CD4-positive, alpha-beta T cell treated with Interleukin-15 for 4 hours (primary cell): ENCODE measurements at places on chromosomes 5 and 9.

DNA sequence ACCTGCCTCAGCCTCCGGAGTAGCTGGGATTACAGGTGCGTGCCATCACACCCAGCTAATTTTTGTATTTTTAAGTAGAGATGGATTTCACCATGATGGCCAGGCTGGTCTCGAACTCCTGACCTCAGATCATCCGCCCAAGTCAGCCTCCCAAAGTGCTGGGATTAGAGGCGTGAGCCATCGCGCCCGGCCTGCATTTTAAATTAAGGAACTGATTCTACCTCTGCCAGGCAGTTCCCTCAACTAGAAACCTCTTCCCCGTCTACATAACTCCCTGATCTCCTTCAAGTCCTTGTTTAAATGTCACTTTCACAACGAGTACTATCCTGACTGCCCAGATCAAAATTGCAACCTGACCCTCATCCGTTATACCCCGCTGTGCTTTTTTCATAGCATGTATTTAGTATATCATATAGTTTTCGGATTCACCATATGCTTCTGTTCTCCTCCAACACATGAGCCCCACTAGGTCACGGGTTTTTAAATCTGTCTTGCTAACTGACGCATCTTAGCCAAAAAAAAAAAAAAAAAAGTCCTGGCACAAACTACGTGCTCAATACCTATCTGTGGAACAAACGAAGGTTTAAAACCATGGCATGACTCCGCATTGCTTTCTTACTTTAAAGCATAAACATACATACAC lies 858 bp upstream of the SOWAHA start:
- no peak for DNase-seq

GRCh38 chr5:150253416-150254208 lies 36.0 kb downstream of the CAMK2A start:
- no peak for DNase-seq

GRCh38 chr5:74641735-74642542 lies 1.4 kb upstream of the ENC1 start:
- peak; percentile 13 for DNase-seq

- DNase-seq: no peak
Measured at GRCh38 chr9:103904242-103904641, 189.9 kb upstream of the SMC2 start.

DNA sequence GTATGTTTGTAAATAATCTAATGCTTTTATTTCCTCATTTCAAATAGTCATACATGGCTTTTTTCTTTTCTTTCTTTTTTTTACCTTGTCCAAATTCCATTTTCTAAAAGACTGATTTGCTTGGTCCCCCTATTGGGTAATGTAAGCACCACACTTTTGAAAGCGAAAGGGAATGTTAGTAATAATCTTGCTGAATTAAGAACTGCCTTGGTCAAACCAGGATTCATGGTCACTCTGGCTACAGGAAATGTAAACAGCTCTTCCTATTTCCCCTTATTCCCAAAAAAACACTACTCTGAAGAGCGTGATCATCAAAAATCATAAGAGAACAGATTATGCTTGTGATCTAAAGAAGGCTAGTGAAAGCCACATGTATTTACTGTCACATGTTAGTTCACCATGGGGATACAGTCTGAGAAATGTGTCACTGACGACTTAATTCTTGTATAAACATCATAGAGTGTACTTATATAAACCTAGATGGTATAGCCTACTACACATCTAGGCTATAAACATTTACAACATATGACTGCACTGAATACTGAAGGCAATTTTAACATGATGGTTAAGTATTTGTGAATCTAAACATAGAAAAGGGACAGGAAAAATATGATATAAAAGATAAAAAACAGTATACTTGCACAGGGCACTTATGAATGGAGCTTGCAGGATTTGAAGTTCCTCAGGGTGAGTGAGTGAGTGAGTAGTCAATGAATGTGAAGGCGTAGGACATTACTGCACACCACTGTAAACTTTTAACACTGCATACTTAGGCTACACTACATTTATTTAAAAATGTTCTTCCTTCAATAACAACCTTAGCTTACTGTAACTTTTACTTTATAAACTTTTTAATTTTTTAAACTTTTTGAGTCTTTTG lies 75.3 kb downstream of the HMGCR start:
- no peak for DNase-seq

- no peak for DNase-seq
Measured at GRCh38 chr5:79081779-79082178, 12.2 kb downstream of the BHMT2 start.

DNA sequence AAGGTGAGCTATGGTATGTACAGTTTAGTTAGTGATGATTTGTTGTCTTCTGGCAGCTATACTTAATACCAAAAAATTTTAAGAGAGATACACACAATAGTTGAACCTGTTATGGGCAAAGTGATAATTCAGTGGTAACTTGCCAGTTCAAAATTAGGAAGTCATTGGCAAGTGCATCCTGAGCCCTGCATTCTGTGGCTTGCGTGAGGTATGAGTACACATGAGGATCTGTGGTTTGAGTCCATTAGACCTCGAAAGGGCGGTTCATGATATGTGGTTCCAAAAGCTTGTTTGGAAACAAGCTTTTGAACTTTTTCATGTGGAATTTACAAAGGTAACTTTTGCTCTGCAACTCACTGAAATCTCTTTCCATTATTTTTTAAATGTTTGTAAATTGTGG lies 47.0 kb downstream of the GPR21 start:
- DNase-seq: no peak

DNA sequence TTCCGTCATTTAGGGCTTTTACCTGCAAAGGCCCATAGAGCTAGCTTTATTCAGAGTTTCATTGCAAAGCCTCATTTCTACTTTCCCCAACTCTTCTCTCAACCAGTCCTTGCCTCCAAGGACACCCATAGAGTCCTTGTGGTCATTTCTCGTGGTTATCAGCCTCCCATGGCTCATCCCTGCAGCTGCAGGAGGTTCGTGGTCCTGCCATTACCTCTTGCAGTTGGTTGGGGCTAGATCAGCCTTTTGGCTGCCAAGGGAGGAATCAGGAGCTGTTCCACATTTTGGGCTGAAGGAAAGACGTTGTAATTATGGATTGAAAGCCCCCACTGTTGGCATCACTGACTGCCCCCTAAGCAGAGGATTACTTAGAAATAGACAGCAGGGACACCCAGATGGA lies 231.0 kb downstream of the MAN2A1 start:
- no peak for DNase-seq

DNA sequence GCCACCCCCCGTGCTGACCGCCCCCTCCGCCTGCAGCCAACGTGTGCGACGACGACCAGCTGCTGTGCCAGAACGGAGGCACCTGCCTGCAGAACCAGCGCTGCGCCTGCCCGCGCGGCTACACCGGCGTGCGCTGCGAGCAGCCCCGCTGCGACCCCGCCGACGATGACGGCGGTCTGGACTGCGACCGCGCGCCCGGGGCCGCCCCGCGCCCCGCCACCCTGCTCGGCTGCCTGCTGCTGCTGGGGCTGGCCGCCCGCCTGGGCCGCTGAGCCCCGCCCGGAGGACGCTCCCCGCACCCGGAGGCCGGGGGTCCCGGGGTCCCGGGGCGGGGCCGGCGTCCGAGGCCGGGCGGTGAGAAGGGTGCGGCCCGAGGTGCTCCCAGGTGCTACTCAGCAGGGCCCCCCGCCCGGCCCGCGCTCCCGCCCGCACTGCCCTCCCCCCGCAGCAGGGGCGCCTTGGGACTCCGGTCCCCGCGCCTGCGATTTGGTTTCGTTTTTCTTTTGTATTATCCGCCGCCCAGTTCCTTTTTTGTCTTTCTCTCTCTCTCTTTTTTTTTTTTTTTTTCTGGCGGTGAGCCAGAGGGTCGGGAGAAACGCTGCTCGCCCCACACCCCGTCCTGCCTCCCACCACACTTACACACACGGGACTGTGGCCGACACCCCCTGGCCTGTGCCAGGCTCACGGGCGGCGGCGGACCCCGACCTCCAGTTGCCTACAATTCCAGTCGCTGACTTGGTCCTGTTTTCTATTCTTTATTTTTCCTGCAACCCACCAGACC lies 80.2 kb downstream of the NTNG2 start:
- DNase-seq: peak; percentile 61

DNA sequence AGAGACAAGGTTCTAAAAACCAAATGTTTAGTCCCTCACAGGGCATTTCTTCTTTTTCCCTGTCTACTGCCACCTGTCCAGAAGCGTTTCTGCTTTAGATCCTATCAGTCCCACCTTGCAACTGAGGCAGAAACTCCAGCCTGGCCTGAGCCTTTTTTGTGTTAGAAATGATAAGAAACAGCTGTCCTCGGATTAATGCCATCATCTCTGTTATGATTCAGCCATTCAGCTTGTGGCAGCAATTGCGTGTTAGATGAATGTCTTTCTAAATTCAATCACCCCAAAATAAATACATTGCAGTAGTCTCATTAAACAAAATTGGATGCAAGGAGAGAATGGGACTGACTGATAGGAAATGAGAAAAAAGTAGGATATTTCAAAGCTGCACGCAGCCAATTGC lies 28.3 kb upstream of the FRMPD1 start:
- DNase-seq: no peak

- DNase-seq: no peak
Measured at GRCh38 chr5:150217038-150217437, 27.2 kb downstream of the SLC6A7 start.

DNA sequence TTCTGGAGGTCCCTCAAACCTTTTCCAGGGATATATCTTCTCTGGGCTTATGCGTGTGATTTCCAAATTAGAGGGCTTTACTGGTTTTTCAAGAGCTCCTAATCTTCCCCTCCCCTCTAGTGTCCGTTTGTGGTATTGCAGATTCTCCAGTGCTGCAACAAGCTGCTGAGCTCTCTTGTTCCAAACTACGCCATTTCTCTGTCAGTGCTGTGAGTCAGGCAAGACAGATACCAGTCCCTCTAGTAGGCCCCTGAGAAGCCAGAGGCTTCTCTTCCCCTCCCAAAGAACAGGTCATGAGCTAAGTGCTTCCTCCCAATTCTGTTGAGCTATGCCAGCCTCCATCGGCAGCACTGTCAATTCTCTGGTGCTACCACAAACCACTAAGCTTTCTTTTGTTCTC lies 149.5 kb downstream of the FANCC start:
- peak; percentile 65 for DNase-seq

DNA sequence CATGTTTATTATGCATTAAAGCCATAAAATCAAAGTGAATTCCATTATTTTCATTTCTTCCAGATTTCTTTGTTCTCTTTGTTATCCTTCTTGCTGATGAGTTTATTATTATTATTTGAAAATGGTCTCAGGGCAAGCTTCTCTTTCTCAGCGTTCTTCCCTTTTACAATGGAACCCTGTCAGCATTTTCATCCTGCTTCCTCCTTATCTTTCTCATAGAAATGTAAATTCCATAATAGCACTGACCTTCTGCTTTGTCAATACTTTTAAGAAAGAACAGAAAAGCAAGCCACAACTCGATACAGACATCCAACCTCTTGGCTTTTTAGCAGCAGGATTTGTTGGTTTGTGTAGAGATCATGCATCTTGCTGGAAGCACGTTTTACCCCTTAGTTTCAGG lies 114.0 kb upstream of the BASP1 start:
- no peak for DNase-seq

DNA sequence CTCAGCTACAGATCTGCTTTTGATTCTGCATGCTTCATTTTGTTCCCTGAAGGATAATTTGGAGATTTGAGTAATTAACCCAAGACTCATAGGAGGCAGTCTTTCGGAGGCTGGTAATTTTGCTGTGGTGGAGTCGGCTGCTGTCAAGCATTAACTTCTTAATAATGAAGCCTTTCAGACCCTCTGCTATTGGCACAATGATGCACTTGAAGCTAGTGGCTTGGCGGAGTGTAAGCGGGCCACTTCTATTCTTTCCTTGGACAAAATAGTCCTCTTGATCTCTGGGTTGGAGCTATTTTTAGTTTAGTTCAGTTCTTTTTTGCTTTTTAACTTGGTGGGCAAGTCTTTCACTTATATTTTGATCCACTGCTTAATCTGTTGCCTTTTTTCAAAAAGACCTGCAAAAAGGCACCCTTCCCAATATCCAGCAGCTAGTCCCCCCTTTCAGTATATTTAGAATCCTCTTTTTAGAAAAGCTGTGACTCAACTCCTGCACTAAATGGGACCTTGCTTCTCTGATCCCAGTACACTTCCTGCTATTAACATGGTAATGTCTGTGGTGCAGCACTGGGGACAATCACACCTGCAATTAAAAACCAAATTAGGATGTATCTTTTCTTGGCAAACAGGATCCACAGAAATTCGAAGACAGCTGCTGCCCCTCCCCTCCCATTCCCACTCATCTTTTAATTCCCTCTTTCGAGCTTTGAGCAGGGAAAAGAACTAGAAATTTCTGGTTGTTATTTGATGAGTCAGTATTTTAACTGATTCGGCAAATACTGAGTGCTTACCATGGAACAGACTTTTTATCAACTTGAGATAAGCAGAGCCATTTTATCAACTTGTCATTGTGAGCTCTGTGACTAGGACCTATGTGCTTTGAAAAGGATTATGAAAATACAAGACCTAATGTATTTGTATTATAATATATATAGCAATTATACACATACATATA lies 169.4 kb upstream of the ANKRD55 start:
- no peak for DNase-seq

- peak; percentile 7 for DNase-seq
Measured at GRCh38 chr9:133238272-133238850, 29.3 kb upstream of the OBP2B start.

- DNase-seq: peak; percentile 21
Measured at GRCh38 chr5:7876867-7877266, 7.9 kb downstream of the MTRR start.

GRCh38 chr5:20604992-20605391 lies 617.0 kb upstream of the CDH18 start:
- DNase-seq: no peak

- DNase-seq: peak; percentile 76
Measured at GRCh38 chr9:127927201-127927987, 3.2 kb downstream of the PIP5KL1 start.

DNA sequence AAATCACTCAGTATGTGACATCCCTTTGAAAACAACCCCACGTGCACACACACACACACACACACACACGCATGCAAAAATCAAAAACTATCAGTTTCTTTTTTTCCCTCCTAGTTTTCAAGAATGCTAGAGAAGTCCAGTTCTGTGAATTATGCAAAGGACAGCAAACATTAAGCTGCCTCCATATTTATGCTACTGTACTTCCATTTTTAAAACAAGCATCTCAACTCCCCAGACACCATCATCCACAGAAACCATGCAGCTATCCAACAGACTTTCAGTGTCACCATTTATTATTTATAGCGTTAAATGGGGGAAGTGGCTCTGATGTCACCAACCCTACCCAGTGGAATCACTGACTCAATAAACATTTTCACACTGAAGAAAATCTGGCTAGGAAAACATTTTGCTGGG lies 1.6 kb downstream of the FBXW11 start:
- peak; percentile 35 for DNase-seq

DNA sequence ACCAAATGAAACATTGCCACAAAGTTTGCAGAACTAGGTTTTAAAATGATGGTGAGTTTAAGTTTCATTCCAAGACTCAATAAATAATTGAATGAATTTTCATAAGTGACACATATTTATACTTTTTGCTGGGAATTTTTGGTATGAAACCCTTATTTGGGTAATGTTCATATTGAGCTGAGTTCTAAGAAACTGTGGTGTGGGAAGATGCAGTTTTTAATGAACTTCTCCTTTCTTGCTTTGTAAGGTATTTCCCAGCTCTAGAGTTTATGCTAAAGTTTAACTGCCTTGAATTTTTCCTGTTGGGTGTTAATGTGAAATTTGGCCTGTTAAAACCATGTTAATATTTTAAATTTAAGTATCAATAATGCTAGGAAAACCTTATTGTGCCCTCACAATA lies 15.1 kb downstream of the RABGAP1 start:
- DNase-seq: no peak
